ENCODE measurements at places on chromosomes 1 and 21. TPM values are rescaled to one million over a fixed set of nuclear protein-coding genes. Genes with fewer than 3 reads are reported as not detected.

The UBE2J2 gene
- 51.0 TPM for total RNA-seq

DNA sequence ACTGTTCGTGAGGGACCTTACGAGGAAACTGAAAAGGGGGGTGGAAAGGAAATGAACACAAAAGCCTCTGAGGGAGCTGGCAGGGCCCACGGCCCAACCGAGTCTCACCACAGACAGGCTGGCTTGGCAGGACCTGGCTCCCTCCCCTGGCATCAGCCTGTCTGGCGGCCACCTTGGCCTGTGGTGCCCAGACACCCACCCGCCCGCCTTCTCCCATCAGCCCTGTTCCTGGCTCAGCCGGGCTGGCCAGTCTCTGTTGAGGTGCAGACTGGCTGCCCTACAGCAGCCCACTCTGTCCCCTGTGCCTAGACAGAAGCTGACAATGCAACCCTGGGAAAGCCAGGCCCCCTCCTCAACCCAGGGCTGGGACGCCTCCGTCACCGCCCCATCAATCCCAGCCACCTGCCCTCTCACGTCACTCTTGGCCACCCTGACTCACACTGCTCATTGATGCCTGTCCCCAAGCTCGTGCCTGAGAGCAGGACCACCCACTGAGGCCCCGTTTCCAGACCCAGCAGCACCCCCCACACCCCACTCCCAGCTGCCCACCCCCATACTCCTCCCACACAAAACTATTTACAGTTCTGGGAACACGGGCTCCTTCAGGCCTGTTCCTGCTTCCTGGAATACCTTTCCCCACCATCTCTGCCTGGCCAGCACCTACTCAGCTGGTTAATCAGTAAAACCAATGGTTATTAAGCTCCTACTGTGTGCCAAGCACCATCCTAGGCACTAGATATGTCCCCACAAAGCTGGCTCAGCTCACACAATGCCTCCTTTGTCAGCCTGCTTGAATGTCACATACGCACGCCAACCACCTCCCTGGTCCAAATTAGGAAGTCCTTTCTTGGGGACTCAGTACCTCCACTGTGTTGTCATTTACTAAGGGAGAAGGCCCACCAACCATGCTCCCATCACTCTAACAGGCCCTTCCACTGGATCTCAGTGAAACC is 22.7 kb downstream of the SDC3 start:
- no peak for DNase-seq

GRCh38 chr21:27035791-27036190 is 68.9 kb upstream of the ADAMTS5 start:
- no peak for DNase-seq

DNA sequence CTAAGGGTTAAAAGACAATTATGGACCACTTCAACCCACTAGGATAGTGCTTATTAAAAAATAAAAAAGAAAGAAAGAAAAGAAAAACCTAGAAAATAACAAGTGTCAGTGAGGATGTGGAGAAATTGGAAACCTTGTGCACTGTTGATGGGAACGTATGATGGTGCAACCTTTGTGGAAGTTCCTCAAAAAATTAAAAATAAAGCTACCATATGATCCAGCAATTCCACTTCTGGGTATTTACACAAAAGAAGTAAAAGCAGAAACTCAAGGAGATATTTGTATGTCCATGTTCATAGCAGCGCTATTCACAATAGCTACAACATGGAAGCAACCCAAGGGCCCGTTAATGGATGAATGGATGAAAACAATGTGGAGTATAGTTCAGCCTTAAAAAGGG is 115.2 kb upstream of the ATP1A1 start:
- DNase-seq = no peak

- DNase-seq = no peak
These were observed 1.8 kb downstream of the RNPC3 start for GRCh38 chr1:103527331-103527730.

- peak; percentile 45 for DNase-seq
These were observed 11.5 kb upstream of the KCNAB2 start for GRCh38 chr1:6033986-6034749.

GRCh38 chr1:154548028-154548427 is 10.4 kb downstream of the UBE2Q1 start:
- DNase-seq = no peak

GRCh38 chr1:209648931-209649776 is 3.1 kb downstream of the LAMB3 start:
- DNase-seq = peak; percentile 92

- DNase-seq = no peak
These were observed 36.3 kb downstream of the DMAP1 start for GRCh38 chr1:44249543-44249942.

GRCh38 chr1:1293263-1294249 is 13.3 kb downstream of the SCNN1D start:
- DNase-seq = no peak

- no peak for DNase-seq
These were observed 1.1 kb downstream of the ARHGAP30 start for GRCh38 chr1:161068306-161069234.
